Right kidney (tissue), 9 donors: ENCODE measurements at places on chromosomes 2 and 18.

DNA sequence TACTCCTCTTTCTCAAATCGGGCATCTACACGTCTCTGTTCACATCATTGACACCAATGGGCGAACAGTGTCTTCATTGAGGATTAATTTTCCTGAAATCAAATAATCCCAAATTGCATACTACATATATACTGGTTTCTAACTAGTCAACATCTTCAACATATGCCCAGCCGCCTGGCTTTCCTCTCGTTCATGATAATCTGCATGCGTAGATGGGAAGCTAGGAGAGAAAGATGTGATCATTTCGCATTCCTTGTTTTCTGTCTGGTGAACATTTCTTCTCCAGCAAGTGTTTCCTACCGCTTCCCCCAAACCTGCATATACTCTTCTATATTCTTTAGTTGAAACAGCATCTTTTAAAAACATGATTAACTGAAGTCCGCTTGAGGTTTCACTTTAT lies 7.4 kb downstream of the TWIST2 start:
- DNase-seq: no peak

GRCh38 chr18:4631239-4631638 lies 176.1 kb upstream of the DLGAP1 start:
- DNase-seq: no peak

DNA sequence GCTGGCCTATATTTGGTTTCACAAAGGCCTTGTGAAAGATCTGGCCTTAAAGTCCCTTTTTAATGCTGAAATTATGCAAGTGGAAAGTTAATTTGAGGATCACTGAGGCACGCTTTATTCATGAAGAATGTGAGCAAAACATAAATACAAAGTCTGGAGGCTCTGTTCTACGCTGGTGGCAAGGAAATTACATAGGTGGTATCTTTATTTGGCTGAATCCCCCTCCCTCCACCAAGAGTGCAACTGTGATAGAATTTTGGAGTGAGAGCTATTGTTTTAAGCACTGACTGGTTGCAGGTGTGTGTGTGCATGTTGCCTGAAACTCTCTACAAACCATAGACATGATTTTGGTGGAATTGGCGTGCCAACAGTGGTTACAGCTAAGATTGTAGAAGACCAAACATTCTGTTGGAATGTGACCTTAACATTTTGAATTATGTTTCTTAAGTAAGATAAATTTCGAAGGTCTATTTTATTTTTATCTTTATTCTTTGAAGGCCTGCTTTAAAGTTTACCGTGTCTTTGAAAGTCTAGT lies 114.3 kb downstream of the SPTBN1 start:
- DNase-seq: no peak

DNA sequence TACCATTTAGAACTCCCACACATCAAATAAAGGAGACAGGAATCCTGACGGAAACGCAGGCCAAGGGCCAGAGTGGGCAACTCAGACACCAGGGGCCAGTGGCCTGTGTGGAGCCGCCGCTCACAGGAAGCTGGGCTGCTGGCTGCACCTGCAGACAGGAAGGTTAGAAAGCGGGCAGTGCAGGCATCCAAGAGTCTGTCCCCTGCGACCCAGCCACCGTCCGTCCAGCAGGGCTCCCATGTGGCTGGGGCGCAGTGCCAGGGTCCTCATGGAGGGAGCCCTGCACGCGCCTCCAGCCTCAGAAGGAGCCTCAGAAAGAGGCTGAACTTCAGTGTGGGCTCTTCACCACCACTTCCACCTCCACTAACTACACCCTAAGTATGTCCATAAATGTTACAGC lies 2.5 kb upstream of the ANO7 start:
- no peak for DNase-seq

GRCh38 chr2:174561283-174561971 lies 36.2 kb downstream of the WIPF1 start:
- no peak for DNase-seq

GRCh38 chr2:86026744-86027065 lies 79.0 kb downstream of the POLR1A start:
- no peak for DNase-seq

DNA sequence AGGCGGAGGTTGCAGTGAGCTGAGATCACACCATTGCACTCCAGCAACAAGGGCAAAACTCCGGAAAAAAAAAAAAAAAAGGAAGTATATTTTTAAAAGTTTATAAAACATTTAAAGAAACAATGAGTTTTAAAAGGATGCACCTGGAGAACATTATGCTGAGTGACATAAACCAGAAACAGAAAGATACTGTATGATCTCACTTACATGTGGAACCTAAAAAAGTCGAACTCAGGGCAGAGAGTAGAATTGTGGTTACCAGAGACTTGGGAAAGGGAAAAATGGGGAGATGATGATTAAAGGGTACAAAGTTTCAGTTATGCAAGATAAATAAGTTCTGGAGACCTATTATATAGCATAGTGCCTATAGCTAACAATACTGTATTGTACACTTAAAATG lies 52.8 kb upstream of the RTN4 start:
- DNase-seq: no peak

DNA sequence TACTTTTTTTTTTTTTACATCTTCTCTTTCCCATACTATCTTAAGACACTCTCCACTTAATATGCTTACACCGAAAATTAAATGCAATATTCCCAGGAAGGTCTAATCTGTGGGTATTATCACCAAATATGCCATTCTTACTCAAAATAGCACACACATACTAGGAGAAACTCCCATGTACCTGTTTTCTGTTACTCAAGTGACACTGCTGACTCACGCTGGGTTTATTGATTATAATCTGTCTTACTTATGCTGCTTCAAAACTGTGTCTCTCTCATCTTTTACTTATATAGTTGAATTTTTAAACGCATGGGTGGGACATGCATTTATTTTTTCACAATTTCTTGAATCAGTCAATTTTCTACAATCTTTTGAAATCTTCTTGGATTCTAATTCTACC lies 29.9 kb downstream of the MRPL19 start:
- DNase-seq: no peak

- DNase-seq: no peak
These were observed 22.6 kb downstream of the ADD2 start for GRCh38 chr2:70745276-70745825.

- no peak for DNase-seq
These were observed 96.7 kb upstream of the SLC39A10 start for GRCh38 chr2:195560209-195560895.

DNA sequence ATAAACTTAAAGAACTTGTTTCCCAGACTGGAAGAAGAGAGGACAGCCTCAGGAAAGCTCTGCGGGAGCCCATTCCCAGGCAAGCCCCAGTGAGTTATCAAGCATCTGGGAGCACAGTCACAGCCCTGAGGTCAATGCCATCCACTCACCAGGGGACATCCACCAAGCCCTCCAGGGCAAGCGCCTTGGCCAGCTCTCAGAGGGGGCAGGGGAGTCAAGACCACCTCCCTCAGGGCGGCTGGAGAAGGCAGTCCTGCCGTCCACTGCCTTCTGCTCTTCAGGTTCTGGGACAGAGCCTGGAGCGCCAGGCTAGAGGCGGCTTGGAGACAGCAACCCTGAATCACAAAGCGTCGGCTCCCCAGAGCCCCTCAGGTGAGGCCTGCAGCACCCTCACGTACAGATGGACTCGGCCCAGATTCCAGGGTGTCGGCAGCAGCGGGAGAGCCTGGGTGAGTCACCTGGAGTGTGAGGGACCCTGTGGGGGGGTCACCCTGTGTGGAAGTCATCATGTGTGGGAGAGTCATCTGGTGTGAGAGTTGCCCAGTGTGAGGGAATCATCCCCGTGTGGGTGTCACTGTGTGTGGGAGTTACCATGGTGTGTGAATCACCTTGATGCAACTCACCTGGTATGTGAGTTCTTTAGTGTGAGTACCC lies 100.9 kb upstream of the TEX51 start:
- DNase-seq: no peak

GRCh38 chr2:224444783-224445182 lies 42.9 kb upstream of the FAM124B start:
- no peak for DNase-seq

DNA sequence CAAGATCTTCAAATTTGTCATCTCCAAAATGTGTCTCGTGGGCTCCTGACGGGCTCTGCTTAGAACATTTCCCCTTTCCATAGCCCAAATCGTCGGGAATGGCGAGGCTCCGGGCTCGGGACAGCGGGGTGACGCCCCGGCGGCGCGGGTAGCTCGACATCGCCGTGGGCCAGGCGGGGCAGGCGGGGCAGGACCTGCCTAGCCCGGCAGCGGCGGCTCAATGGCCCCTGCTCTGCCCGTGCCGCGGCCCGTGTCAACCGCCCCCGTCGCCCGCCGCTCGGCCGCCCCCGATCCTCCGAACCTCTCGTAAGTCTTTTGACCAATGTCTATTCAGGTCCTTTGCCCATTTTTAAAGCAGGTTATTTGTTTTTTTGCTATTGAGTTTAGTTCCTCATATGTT lies 111.2 kb downstream of the PMAIP1 start:
- no peak for DNase-seq

- no peak for DNase-seq
These were observed 468.7 kb upstream of the FANCL start for GRCh38 chr2:58709687-58710354.

DNA sequence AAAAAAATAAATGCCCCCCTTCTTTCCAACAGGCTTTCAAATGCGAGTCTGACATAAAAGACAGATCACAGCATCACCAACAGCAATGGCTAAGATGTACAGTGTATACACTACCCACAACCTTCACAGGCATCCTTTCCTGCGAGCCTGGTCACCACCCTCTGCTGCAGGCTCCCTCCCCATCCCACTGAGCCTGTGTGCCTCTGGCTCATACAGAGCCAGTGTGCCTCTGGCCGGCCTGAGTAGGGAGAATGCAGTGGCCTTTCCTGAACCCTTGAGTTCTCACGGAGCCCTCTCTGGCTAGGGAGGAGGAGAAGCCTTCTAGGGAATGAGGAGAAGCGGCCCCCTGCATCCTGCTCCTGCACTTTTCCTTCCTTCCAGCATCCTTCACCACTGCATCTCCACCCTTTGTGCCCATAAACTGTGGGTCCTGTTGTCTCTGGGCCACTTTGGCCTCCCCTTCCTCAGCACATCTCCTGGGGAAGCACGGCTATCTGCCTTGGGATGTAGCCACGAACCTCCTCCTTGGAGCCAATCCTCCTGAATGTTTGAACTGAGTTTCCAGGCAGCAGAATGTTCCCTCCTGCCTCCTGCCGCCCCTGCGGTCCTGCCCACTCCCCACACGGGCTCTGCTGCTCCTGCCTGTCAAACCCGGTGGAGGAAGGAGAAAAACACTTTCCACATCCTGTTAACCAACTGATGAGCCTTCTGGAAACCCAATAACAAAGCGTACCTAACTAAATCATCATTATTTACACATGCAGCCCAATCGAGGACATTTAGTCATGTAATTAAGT lies 22.5 kb downstream of the GYPC start:
- no peak for DNase-seq

GRCh38 chr2:29509397-29509796 lies 394.2 kb downstream of the CLIP4 start:
- no peak for DNase-seq

GRCh38 chr2:26811261-26811660 lies 25.4 kb downstream of the CENPA start:
- no peak for DNase-seq

DNA sequence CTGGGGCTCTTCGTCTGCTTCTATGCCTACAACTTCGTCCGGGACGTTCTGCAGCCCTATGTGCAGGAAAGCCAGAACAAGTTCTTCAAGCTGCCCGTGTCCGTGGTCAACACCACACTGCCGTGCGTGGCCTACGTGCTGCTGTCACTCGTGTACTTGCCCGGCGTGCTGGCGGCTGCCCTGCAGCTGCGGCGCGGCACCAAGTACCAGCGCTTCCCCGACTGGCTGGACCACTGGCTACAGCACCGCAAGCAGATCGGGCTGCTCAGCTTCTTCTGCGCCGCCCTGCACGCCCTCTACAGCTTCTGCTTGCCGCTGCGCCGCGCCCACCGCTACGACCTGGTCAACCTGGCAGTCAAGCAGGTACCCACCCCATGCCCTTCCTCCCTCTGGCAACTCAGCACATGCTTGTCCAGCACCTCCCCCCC lies 24.2 kb downstream of the STEAP3 start:
- DNase-seq: no peak

DNA sequence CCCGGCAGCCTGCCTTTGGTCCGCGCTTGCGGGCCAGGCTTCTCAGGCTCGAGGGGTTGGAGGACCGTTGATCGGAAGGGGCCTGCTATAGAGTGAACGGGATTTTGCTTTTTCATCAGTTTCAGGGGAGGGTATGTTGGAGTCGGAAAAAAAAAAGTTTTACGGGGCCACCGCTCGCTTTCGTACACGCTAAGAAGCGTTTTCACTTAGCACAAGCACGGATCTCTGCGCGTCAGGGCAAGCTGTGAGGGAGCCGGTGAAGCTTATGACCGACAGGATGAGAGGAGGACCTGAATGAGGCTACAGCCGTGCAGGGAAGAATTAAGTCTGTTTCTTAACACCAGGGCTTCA lies 443 bp downstream of the CPSF3 start:
- no peak for DNase-seq

- no peak for DNase-seq
These were observed 709.2 kb upstream of the ID2 start for GRCh38 chr2:7972670-7973069.

DNA sequence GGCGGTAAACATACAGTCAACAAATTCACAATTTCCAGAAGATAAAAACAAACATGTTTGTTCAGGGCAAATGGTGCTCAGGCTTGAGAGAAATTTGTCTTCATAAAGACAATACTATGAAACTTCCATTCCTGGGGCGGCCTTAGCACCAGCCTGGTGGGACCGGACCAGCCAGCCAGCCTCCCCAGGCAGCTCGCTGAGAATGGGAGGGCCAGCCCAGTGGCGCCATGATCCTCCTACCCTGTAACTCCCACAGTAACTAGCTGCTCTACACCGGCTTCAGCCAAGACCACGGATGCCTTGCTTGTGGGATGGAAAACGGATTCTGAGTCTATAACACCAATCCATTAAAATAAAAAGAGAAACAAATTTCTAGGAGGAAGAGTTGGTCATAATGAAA lies 24.2 kb upstream of the FHOD3 start:
- no peak for DNase-seq

DNA sequence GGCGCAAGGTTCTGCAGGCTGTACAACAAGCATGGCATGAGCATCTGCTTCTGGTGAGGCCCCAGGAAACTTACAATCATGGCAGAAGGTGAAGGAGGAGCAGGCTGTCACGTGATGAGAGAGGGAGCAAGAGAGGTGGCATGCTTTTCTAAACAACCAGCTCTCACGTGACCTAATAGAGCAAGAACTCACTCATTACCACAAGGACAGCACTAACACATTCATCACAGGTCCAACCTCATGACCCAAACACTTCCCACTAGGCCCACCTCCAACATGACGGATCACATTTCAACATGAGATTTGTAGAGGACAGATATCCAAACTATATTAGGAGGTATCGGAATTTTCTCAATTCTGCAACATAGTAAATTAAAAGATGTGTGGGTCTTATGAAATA lies 108.8 kb upstream of the DLX2 start:
- no peak for DNase-seq

DNA sequence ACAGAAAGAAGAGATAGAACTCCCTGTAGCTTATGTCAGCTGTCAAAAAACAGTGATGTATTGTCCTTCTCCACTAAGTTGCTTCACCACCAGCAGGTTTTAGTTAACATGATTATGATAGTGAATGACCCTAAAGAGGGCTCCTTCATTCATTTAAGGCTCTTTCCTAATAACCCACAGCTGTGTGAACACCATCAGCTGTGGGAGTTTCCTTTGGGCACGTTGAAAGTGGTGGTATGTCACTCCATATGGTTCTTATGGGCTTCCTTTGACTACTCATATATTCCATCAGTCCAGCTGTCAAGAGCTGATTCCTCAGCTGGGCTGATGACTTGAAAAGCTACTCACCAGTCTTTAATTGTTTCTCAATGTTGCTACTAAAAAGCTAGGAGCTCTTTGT lies 210.3 kb downstream of the UBE2E3 start:
- no peak for DNase-seq

GRCh38 chr2:3459185-3460015 lies 59.9 kb downstream of the ADI1 start:
- DNase-seq: no peak
